Mesendoderm (in vitro differentiated cells): ENCODE measurements at places on chromosomes 7 and 10.
A peak's percentile ranks its signal among the peaks of the same experiment; 100 is the strongest.

- H3K4me1 ChIP-seq: no peaks in the 10 kb centered on the region
- H3K27ac ChIP-seq: no peak overlapping the region
- H3K36me3 ChIP-seq: no peaks in the 10 kb centered on the region
- no peak overlapping the region for H3K4me3 ChIP-seq
- H3K27me3 ChIP-seq: no peaks in the 10 kb centered on the region
- DNase-seq: no peak
These were observed 50.4 kb downstream of the VTI1A start for GRCh38 chr10:112497347-112497950.

DNA sequence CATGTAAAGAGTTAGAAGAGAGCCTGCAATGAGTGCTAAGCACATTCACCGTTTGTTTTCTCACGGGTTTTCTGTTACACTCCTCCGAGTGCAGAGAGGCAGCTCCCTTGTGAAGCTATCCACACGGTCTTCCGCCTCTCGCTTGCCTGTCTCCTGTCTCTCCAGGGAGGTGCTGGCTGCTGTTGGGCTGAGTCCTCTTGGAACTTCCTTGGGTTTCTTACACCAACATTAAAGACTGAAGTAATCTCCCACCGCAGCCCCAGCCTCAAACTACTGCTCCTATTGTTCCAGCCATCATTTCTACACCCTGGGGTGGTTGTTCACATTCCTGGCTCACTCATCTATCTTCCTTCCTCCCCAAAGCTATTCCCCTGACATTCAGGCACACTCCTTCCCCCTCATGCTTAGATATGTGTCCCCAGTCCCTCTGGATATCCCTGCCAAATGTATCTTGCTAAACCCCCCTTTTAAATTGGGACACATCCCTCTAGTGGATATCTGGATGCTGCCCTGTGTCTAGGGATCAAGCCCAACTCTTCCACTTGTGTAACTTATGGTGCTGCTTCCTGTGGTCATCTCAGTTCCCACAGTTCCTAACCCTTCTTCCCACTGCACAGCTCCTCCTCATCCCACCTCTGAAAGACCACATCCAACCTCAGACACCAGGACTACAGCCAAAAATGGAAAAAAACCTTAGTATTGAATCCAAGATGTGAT lies 14.1 kb downstream of the ESYT2 start:
- H3K4me1 ChIP-seq: peaks cover 13% of the 10 kb centered on the region
- no peak overlapping the region for H3K4me3 ChIP-seq
- H3K27ac ChIP-seq: peak overlapping the region; percentile 39
- H3K36me3 ChIP-seq: no peaks in the 10 kb centered on the region

- H3K4me3 ChIP-seq: no peak overlapping the region
- no peaks in the 10 kb centered on the region for H3K27me3 ChIP-seq
- H3K4me1 ChIP-seq: no peaks in the 10 kb centered on the region
- DNase-seq: no peak
- H3K36me3 ChIP-seq: no peaks in the 10 kb centered on the region
- no peak overlapping the region for H3K27ac ChIP-seq
These were observed 162.8 kb upstream of the CSTF2T start for GRCh38 chr10:51862149-51862548.

DNA sequence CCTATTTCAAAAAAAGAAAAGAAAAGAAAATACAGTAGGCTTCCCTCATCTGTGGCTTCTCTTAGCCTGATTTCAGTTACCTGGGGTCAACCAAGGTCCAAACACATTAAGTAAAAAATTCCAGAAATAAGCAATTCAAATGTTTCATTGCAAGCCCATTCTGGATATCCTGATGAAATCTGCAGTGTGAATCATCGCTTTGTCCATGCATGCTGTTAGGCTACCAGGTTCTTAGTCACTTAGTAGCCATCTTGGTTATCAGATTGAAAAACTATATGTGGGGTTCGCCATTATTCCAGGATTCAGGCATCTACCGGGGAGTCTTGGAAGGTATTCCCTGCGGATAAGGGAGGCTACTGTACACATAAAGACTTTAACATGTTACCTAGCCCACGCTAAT lies 991 bp upstream of the FAM204A start:
- no peaks in the 10 kb centered on the region for H3K27me3 ChIP-seq
- no peaks in the 10 kb centered on the region for H3K36me3 ChIP-seq
- no peak overlapping the region for H3K4me3 ChIP-seq
- H3K4me1 ChIP-seq: no peaks in the 10 kb centered on the region

DNA sequence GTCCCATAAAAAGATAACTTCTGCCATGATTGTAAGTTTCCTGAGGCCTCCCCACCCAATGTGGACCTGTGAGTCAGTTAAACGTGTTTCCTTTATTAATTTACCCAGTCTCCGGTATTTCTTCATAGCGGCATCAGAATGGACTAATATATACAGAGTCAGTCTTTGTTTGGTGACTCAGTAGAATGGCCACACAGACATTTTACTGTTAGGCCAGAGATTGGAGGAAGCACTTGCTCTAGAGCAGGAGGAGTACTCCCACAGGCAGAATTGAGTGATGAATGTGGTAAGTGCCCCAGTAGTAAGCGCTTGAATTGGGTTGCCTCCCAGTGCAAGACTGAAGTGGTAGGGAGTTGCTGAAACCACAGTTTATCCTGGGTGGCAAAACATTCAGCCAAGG lies 149.5 kb upstream of the SMIM30 start:
- H3K36me3 ChIP-seq: no peaks in the 10 kb centered on the region
- no peaks in the 10 kb centered on the region for H3K4me1 ChIP-seq
- no peak for DNase-seq
- H3K4me3 ChIP-seq: no peak overlapping the region
- H3K27ac ChIP-seq: no peak overlapping the region

DNA sequence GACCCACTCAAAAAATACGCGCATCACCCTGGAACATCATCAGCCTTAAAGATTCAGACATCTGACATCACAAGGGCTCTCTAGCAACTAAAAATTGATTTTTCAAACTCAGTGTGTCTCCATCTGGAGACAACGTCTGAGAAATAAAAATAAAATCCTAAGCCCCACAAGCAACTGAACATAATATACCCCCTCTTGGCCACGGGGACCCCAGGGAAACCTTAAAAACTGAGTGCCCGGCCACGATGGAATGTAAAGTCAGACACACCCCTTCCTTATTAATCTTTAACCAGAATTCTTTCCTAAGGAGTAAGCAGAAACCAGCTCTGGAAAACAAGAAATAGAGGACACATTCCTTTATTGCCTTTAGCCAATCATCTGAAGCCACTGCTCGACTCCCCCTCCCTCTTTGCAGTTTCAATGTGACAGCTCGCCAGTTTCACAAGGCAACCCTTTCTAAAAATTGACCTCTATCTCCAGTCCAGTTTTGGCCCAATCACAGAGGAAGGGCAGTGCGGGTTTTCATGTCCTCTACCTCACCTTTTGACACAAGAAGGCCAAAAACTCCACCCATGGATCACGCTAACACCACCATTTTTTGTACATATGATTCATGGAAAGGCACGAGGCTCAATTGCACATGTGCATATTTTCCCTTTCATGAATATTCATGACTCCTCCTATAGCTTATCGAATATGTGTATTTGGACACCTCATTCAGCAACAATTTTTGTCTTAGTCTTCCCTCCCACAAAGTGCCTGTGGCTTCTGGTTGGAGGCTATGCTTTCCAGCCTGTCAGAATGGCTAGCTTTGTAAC lies 24.2 kb downstream of the IFIT3 start:
- peak; percentile 54 for DNase-seq
- no peak overlapping the region for H3K27ac ChIP-seq
- H3K36me3 ChIP-seq: no peaks in the 10 kb centered on the region
- H3K27me3 ChIP-seq: no peaks in the 10 kb centered on the region

DNA sequence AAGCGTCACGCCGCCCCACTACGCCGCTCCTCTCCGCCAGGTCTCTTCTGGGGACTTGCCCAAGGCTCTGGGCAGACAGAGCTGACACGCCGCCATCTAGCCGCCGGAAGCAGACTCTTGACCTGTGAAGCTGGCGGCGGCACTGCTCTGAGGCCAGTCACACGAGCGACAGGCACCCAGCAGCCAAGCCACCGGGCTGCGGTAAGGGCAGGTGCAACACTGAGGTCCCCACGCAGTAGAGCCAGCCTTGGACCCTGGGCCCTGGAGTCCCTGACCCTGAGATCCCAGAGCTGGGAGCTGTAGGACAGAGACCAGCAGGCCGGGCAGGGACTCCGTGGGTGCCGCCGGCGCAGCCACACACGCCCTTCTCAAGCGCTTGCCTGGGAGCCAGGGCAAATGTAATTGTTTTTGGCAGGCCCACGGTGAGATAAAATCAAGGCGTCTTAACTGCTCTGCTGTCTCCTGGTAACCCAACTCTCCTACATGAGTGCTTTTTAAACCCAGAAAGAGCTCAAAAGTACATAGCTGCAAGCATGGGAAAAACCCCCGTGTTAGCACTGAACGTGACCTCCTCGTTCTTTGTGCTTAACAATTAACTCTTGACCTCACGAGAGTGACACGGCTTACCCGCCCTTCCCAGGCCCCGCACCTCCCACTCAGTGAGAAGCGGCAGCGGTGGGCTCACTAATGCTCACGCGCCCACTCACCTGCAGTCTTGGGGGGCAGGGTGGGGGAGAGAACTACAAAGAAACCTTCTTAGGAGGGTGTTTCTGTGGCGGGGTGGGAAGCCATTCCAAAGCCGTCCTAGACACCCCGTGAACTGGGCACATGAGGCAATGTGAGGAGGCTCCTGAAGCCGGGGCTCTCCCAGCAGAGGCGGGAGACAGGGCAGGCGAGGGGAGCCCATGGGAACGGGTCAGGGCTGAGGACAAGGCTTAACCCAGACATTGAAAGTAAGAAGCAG lies 8.5 kb downstream of the GPER1 start:
- no peak overlapping the region for H3K4me3 ChIP-seq
- H3K27me3 ChIP-seq: no peaks in the 10 kb centered on the region
- no peaks in the 10 kb centered on the region for H3K4me1 ChIP-seq
- DNase-seq: no peak
- H3K27ac ChIP-seq: no peak overlapping the region

- H3K4me1 ChIP-seq: no peaks in the 10 kb centered on the region
- H3K27me3 ChIP-seq: no peaks in the 10 kb centered on the region
- no peak overlapping the region for H3K4me3 ChIP-seq
- no peak for DNase-seq
- no peaks in the 10 kb centered on the region for H3K36me3 ChIP-seq
These were observed 142.1 kb downstream of the HGF start for GRCh38 chr7:81627536-81628287.

GRCh38 chr7:29319719-29320521 lies 125.3 kb downstream of the CHN2 start:
- DNase-seq: peak; percentile 70
- no peaks in the 10 kb centered on the region for H3K36me3 ChIP-seq
- no peak overlapping the region for H3K4me3 ChIP-seq
- no peak overlapping the region for H3K27ac ChIP-seq
- H3K27me3 ChIP-seq: no peaks in the 10 kb centered on the region
- H3K4me1 ChIP-seq: peaks cover 11% of the 10 kb centered on the region
